ENCODE measurements at places on chromosomes 12 and 14.

DNA sequence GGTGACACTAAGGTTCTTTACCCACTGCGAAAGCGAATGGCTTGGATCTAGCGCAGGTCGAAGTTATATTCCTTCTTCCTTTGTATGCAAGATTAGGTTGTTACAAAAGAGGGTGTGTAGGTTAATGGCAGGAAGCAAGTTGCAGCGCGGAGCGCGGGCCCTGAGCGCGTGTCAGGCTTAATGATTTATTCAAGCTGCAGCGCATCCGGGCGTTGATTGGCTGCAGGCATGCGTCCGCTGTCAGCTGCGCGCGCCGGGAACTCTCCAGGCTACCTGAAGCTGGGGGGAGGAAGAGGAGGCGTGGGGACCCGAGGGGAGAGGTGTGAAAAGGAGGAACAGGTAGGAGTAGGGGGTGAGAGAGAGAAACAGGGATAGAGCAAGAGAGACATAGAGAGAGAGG is 7.4 kb downstream of the ASCL1 start:
- DNase-seq: no peak

GRCh38 chr14:24057867-24058259 is 6.1 kb downstream of the CARMIL3 start:
- no peak for DNase-seq

DNA sequence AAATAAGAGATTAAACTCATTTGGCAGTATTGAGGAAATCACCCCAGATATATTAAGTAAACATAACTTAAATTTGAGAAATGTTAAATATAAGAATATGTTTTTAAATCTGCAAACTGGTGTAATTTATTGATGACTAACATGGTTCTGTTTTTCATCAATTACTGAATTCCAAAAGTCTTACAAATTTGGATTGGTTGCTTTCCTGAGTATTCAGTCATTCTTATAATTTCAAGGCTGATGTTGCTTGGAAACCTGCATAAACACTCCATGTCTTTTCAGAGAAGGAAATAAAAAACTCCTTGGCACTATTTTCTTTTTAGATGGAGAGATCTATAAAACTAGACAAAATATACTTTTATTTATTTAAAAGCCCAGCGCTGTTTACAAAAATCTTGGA is 71.7 kb downstream of the NOVA1 start:
- no peak for DNase-seq

DNA sequence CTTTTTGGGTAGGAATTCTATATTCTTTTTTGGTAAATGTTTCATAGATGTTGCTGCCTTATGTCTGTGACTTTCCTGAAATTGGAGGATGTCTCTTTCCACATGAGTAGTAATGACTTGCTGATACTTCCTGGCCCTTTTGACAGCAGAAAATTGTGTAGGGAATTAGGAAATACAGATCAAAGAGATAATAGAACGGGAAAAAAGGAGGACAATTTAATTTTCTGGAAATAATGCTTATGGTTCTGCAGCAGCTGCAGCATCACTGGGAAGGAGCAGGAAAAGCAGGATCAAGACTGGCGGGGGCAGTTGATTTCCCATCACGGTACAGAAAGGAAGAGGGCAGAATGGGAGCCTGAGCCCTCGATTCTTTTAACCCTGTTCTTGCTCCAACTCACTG is 68.8 kb upstream of the PZP start:
- DNase-seq: no peak

Measured in CD4-positive, alpha-beta T cell treated with Interleukin-4 for 1 hour (primary cell).